Stimulated activated effector memory CD8-positive, alpha-beta T cell treated with anti-CD3 and anti-CD28 coated beads, Interleukin-12 subunit alpha, Interleukin-12 subunit beta, amount 100 ng/mL, for 72 hours (primary cell): ENCODE measurements at places on chromosomes 6 and 20.

- DNase-seq, result no peak
Observed at GRCh38 chr20:723756-724155, 44.5 kb downstream of the SLC52A3 start.

- DNase-seq, result no peak
Observed at GRCh38 chr6:152301021-152301764, 336.0 kb downstream of the SYNE1 start.

DNA sequence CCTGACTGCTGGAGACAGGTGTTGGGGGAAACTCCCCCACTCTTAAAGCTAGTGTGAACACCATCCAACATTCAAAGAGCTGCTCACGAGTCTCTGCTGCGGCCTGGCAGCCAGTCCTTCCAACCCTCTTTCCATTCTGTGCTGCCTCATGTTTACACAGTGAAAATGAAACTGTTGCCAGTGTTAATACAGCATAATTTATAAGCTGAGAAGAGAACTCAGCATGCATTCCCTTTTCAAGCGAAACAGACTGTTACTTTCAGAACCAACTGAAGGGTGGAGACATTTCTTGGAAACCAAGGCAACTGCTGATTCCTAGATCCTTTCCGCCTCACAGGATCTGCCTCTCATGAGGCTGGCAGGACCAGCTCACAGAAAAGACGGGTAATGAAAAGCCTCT lies 533.8 kb upstream of the ID4 start:
- no peak for DNase-seq

- DNase-seq, result no peak
Observed at GRCh38 chr6:107715550-107716321, 108.4 kb downstream of the SCML4 start.

DNA sequence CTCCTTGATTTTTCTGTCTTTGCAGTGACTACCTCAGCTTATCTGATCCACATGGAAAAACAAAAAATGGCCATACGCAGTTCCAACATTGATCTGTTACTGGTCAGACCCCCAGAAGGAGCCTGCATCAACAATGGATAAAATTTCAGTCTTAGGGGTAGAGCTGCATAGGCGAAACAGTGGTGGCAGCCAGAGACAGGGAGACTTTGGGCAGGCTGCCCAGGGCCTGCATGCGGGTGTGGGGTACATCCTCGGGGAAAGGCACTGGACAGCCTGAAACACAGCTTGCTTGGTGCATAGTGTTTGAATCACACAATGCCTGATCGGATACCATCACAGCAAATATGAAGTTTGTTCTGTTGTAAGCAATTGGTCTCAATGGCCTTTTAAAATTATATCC lies 847.8 kb downstream of the QKI start:
- DNase-seq, result no peak

GRCh38 chr6:106452628-106453027 lies 92.1 kb downstream of the CRYBG1 start:
- DNase-seq, result no peak

DNA sequence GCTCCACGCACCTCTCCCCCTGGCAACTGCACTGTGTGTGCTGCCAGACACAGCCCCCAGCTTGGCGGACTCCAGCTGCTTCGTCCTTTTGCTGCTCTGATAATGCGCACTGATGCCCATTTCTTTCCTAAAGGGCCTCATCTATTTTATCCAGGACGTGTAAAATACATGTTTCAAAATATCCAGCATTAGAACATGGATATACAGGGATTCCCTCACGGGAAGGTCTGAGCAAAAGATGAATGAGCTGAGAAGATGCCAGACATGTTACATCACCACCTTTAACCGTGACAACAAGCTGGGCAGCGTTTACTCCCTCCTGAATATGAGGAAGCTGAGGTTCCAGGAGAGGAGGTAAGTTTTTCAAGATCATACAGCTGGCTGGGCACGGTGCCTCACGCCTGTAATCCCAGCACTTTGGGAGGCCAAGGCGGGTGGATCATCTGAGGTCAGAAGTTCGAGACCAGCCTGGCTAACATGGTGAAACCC lies 32.8 kb downstream of the TNXB start:
- no peak for DNase-seq

DNA sequence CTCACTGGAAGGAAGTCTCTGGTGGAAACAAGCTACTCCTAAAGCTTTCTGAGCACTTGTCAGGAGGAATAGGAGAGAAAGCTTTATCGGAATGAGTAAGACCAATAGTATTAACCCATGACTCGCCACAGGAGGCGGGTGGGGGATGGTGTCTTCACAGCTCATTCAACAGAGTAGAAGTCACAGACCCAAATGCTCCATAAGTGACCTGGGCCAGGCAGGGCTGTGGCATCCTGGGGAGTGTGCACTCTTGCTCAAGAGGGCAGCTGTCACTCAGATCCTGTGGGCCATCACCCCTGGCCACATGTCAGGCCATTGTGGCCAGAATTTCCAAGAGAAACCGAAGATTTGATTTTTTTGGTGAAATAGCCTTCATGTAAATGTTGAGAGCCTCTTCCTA lies 116.0 kb downstream of the SYCP2 start:
- DNase-seq, result peak; percentile 22

- peak; percentile 53 for DNase-seq
Observed at GRCh38 chr20:58306421-58307261, 2.9 kb upstream of the RAB22A start.

DNA sequence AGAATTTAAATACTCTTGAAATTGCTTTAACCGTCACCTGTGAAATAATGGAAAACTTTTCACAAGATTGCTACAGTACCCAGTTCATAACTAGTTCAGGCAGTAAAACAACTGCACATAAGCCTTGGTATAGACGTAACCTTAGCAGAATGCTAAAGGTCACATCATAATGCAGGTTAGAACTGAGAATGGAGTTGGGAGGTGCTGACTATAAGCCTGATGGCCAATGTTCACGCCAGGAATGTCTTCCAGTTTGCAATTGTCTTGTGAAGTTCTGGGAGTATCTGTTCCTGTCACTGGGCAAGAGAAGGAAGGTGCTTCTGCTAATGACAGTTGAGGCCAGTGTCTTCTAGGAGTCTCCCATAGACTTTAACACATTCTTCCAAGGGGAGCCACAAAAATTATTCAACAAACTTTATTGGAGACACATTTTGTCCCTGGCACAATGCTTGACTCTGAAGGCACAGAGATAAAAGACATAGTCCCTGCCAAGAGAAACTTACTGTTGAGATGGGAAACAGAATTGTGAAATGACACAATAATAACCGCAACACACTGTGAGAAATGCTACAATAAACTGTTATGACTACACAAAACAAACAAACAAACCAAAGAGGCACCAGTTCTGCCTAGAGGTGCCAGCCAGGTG lies 24.6 kb upstream of the CEP162 start:
- DNase-seq, result no peak

GRCh38 chr6:17227403-17227802 lies 53.8 kb upstream of the RBM24 start:
- no peak for DNase-seq

GRCh38 chr20:59809630-59810448 lies 123.6 kb downstream of the SYCP2 start:
- no peak for DNase-seq

- no peak for DNase-seq
Observed at GRCh38 chr6:147700436-147701209, 192.1 kb downstream of the SAMD5 start.

GRCh38 chr6:56625356-56625755 lies 17.3 kb downstream of the DST start:
- DNase-seq, result no peak
